Psoas muscle (tissue), 8 donors: ENCODE measurements at places on chromosomes 5 and 9. TPM values are rescaled to one million over a fixed set of nuclear protein-coding genes. Genes with fewer than 3 reads are reported as not detected.

DNA sequence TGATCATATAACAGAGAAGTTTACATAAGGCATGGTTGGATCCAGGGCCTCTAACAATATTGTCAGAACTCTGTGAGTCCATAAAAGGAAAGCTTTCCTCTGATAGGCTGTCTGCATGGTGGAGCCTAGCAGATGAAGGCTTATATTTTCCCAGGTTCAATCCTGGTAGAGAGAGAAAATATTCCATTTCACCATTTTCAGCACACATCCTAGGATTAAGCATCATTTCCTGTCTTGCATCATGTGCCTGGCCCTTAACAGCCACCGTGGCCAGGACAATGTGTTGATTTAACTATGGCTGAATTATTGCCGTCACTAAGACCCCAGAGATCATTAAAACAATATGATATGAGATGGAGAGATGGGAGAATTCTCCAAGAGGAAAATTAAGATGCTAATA is 90.9 kb upstream of the GRIA1 start:
- no peaks in the 10 kb centered on the region for H3K27me3 ChIP-seq
- H3K27ac ChIP-seq, result no peak overlapping the region
- no peak overlapping the region for H3K4me3 ChIP-seq
- no peak for DNase-seq
- no peaks in the 10 kb centered on the region for H3K36me3 ChIP-seq

- H3K4me1 ChIP-seq, result peaks cover 10% of the 10 kb centered on the region
- no peak overlapping the region for H3K4me3 ChIP-seq
- no peaks in the 10 kb centered on the region for H3K36me3 ChIP-seq
Measured at GRCh38 chr9:6945816-6946215, 188.0 kb downstream of the KDM4C start.

Gene SLC25A2
- 0.19 TPM for total RNA-seq

DNA sequence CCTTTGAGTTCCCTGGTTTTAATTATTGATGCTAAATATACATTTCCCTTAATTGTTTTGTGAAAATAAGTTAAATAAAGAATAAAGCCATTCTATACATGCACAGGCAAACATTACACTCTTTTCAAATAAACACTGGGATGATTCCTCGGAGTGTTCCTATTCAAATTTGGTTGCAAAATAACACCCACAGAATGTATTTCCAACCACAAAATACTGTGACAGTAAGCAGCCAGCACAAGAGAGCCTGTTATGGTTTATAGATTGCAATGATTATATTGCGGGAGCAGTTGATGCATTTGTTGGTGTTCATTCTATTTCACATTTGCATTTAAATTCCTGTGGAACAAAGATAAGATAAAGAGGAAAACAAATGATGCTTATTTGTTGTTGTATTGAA is 632.6 kb upstream of the WWC1 start:
- H3K36me3 ChIP-seq, result no peaks in the 10 kb centered on the region
- no peak overlapping the region for H3K4me3 ChIP-seq
- DNase-seq, result no peak
- H3K27ac ChIP-seq, result no peak overlapping the region
- H3K4me1 ChIP-seq, result no peaks in the 10 kb centered on the region
- H3K27me3 ChIP-seq, result no peaks in the 10 kb centered on the region

DNA sequence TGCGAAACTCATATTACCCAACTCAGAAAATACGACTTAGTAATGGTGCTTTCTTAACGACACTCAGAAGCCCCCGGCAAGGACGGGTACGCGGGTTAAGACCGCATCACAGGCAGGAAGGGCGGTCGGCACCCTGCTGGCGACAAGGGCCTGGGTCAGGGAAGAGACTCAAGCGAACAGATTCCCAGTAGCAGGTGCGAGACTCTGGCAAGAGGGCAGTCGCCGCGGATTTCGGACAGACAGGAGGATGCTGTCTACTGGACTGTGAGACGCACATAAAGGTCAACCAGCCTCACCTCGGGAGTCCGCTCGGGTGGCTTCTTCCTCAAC is 398 bp downstream of the RAPGEF6 start:
- DNase-seq, result no peak
- peak overlapping the region; percentile 89 for H3K4me3 ChIP-seq
- peaks cover 44% of the 10 kb centered on the region for H3K4me1 ChIP-seq
- no peaks in the 10 kb centered on the region for H3K27me3 ChIP-seq
- no peaks in the 10 kb centered on the region for H3K36me3 ChIP-seq
- H3K27ac ChIP-seq, result peak overlapping the region; percentile 95

DNA sequence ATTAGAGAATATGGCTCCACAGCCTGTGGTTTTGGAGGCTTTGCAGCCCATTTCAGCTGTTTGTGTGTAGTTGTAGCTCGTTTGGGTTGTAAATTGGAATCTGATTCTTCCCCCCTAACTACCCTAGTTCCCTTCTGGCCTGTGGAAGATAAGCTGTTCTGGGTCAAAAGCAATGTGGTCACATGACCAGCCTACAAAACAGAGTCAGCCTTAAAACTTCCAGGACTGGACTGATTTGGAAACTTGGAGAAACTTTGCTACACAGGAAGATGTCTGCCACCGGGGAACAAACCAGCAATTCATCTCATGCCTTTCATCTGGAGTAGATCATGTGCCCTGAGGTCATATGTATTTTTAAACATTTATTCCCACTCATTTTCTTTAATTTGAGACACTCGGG is 83.8 kb downstream of the DAPK1 start:
- H3K4me3 ChIP-seq, result no peak overlapping the region
- no peak for DNase-seq
- peaks cover 4% of the 10 kb centered on the region for H3K4me1 ChIP-seq

DNA sequence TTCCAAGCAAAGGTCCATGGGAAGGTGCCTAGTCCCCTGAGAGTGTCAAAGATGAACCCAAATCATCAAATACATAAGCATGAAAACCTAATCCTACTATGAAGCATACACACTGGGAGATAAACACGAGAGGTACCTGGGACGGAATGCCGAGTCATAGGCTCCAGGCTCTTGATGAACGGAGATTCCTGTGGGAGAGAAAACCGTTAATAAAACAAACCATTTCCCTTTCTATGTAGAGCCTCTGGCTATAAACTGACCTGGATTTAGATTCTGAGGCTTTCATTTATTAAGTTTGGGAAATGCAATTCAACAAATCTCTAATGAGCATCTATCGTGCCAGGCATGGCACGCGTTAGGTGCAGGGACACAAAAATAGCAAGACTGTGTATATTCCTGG is 206.4 kb upstream of the IL12B start:
- no peak for DNase-seq
- no peak overlapping the region for H3K4me3 ChIP-seq
- H3K27me3 ChIP-seq, result no peaks in the 10 kb centered on the region
- no peak overlapping the region for H3K27ac ChIP-seq
- no peaks in the 10 kb centered on the region for H3K4me1 ChIP-seq

DNA sequence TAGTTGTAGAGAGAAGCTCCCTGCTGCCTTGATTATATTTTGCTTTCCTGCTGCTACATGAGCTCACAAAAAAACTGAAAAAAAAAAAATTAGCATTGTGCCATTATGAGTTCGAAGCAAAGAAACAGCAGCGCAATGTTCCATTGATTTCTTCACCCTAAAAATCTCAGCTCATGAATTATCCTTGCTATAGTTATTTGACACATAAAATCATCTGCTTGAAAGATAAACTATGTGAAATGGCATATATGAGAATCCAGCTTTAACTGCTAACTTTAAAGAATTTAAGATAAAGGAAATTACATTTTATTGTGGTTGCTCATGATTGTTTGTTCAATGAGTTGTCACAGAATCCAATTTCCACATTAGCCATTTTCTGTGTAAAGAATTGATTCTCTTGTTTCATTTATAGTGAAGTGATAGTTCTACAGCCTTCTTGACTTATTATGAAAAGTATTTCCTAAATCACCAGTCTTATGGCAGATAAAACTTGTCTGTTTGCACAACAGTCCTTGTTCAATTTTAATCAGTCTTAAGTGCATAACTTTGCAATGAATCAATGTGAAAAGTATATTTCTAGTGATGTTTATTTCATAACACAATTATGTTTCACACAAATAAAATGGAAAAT is 1275.0 kb upstream of the CDH9 start:
- H3K4me3 ChIP-seq, result no peak overlapping the region
- H3K4me1 ChIP-seq, result no peaks in the 10 kb centered on the region
- no peaks in the 10 kb centered on the region for H3K27me3 ChIP-seq
- H3K27ac ChIP-seq, result no peak overlapping the region

GRCh38 chr9:106697750-106698502 is 165.0 kb upstream of the ZNF462 start:
- H3K4me1 ChIP-seq, result peaks cover 9% of the 10 kb centered on the region
- H3K36me3 ChIP-seq, result no peaks in the 10 kb centered on the region
- H3K4me3 ChIP-seq, result peak overlapping the region; percentile 53

GRCh38 chr5:5504325-5504724 is 81.8 kb downstream of the ICE1 start:
- no peaks in the 10 kb centered on the region for H3K27me3 ChIP-seq
- H3K27ac ChIP-seq, result no peak overlapping the region
- no peak overlapping the region for H3K4me3 ChIP-seq
- no peak for DNase-seq

DNA sequence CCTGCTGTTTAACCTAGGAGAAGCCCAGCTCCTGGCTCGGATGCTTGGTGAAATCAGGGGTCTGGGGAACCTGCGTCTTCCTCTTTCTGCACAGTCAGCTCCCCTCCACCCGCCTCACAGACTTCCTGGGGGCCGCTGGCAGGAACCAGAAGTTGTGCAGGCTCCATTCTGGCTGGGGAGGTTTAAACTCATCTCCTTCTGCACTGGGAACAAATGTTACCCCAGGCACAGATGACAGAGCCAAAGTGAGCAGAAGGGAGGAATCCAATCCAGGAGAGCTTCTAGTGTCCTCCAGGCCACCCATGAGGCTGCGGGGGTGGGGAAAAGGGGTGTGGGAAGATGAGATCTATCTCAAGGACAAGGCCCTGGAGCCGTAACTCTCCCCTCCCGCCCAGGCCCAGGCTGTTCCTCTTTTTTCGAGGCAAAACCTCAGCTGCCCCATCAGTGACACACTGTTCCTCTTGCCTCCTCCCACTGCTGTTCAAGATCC is 31.2 kb downstream of the KCNMB1 start:
- H3K27me3 ChIP-seq, result peaks cover 7% of the 10 kb centered on the region
- H3K4me1 ChIP-seq, result no peaks in the 10 kb centered on the region
- H3K27ac ChIP-seq, result no peak overlapping the region
- no peak overlapping the region for H3K4me3 ChIP-seq
- no peaks in the 10 kb centered on the region for H3K36me3 ChIP-seq

DNA sequence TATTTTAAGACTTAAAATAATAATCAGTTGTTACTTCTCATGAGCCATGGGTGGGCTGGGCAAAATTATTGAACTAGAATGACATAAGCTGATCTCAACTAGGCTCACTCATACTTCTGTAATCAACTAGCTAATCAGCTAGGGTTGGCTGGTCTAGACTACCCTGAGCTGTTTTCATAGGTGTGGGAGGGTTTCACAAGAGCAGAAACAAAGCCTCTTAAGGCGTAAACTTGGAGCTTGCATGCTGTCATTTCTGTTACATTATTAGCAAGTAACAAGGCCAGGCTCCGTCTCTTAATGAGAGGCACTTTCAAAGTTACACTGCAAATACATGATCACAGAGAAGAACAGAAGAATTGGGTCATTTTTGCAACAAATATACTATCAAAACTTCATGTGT is 57.2 kb upstream of the GHR start:
- H3K27ac ChIP-seq, result no peak overlapping the region
- H3K36me3 ChIP-seq, result no peaks in the 10 kb centered on the region
- H3K4me1 ChIP-seq, result no peaks in the 10 kb centered on the region
- H3K27me3 ChIP-seq, result no peaks in the 10 kb centered on the region
- DNase-seq, result no peak

GRCh38 chr5:91357012-91357634 is 26.0 kb downstream of the ARRDC3 start:
- peak overlapping the region; percentile 65 for H3K27ac ChIP-seq
- no peaks in the 10 kb centered on the region for H3K27me3 ChIP-seq
- H3K36me3 ChIP-seq, result no peaks in the 10 kb centered on the region
- peak overlapping the region; percentile 25 for H3K4me3 ChIP-seq
- DNase-seq, result no peak

DNA sequence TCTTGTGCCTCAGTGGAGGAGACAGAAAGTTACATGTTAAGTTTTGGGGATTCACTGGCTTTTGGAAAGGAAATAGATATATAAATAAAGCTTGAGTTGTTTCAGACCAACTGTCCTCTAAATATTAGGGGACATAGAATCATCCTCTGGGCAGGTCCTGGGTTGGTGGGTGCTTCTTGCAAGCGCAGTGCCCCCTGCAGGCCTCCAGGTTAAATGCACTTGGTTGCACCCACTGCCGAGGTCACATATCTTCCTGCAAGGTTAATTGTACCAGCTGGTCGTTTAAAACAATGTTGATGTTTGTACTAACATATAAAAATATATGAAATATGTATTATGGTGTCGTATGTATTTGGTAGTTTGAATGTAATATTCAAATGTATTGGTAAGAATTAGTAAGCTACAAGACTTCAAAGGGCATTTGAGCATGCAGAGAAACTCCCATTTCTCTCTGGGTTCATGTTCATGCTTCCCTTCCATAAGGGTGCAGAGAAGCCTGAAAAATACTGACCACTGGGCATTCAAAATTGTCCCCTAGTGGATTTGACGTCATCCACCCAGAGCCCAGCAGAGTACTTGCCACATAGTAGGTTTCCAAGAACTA is 87.0 kb downstream of the ZNF618 start:
- H3K27me3 ChIP-seq, result no peaks in the 10 kb centered on the region
- peak; percentile 68 for DNase-seq
- no peak overlapping the region for H3K27ac ChIP-seq
- H3K4me1 ChIP-seq, result no peaks in the 10 kb centered on the region
- H3K4me3 ChIP-seq, result no peak overlapping the region

DNA sequence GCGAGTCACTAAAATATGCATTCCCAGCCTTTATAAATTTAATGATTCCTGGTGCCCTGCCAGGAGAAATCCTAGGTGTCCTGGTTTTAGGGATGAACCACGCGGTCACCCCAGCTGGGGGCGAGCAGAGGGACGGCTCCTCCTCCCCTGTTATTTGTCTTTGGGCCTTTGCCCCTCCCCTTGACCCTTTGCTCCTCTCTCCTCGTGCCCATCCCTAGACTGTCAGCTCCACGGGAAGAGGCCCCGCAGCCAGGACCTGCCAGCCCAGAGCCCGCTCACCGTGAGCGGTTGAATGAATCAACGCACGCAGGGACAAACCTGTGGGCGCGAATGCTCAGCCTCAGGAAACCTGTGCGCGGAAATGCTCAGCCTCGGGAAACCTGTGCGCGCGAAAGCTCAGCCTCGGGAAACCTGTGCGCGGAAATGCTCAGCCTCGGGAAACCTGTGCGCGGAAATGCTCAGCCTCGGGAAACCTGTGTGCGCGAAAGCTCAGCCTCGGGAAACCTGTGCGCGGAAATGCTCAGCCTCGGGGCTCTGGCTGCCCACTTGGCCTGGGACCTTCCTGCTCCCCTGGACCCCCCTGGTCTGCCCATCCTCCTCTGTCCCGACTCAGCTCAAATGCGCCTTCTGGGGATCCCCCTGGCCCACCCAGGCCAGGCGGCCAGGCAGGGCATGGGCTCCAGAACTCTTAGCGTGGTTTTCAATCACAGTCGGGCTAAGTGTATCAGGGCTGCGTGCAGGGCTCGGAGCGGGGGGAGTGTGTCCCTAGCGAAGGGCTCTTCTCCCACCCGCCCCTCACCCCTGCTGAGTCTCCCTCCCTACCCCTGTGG is 140.5 kb upstream of the COL5A1 start:
- H3K4me1 ChIP-seq, result no peaks in the 10 kb centered on the region
- peak; percentile 12 for DNase-seq
